ENCODE measurements at places on chromosomes 2 and 18.

DNA sequence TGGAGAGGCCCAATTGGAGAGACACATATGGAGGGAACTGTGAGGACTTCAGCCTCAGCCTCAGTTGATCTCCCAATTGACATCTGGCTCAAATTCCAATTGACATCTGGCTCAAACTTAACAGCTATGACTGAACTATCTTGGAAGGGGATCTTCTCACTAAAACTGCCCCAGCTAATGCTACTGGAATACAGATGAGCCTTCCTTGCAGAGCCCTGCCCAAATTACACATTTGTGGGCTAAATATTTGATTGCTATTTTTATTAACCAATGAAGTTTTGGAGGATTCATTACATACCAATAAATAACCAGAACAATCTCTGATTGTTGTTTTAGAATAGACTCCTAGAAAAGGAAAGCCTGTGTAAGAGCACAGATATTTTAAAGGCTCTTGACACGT, 189.0 kb upstream of the THUMPD2 start:
- no peak for DNase-seq

GRCh38 chr18:59660786-59661743, 36.2 kb downstream of the CCBE1 start:
- no peak for DNase-seq

- DNase-seq, result no peak
Measured at GRCh38 chr18:32095192-32095899, 3.7 kb downstream of the RNF138 start.

- peak; percentile 56 for DNase-seq
Measured at GRCh38 chr2:9752441-9753275, 90.6 kb upstream of the TAF1B start.

- no peak for DNase-seq
Measured at GRCh38 chr2:168757223-168757622, 45.2 kb upstream of the NOSTRIN start.

DNA sequence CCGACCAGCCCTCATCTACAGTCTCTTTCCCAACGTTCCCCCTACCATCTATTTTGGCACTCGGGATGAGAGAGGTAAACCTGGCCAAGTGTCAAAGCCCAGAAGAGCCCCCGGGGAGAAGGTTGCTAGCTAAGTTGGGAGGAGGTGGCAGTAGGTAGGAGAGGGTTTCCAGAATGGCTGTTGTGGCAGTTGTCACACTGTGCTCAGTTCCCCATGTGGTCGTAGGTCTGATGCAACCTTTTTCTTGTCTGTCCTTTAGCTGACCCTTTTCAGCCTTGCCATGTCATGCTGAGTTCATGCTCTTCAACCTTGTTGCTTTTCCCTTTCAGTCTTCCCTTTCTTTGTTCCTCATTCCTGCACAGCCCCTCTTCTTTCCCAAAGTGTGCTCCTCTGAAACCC, 34.5 kb downstream of the TTLL4 start:
- no peak for DNase-seq

DNA sequence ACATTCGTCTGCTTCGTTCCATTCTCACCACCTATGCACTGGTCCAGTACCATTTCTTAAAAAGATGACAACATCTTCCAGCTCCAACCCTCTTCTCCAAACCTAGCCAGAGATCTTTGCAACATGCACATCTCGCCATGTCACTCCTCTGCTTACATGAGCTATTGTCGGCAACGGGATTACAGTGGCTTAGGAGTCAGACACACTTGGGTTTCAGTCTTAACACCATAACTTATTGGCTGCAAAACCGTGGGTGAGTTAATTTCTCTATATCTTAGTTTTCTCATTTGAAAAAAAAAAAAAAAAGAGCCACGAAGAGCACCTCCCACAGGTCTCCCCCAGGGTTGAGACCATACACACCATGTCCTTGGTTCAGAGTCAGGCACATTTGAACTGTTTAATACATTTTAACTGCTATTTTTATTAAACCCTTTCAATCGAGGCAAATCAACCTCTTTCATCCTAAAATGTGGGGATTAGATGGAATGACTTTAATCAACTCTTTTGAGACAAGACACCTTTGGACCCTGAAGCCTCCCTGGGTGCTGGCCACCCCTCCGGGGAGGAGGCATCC, 889 bp downstream of the ANKRD29 start:
- no peak for DNase-seq

GRCh38 chr2:238967031-238967977, 119.4 kb downstream of the TWIST2 start:
- no peak for DNase-seq

- DNase-seq, result no peak
Measured at GRCh38 chr2:191486584-191487320, 191.2 kb upstream of the NABP1 start.
